ENCODE measurements at places on chromosomes 1 and 21. TPM values are rescaled to one million over a fixed set of nuclear protein-coding genes. Genes with fewer than 3 reads are reported as not detected.

GRCh38 chr1:150015651-150016131, 5.2 kb upstream of the OTUD7B start:
- no peaks in the 10 kb centered on the region for H3K36me3 ChIP-seq
- no peak overlapping the region for H3K27ac ChIP-seq
- no peaks in the 10 kb centered on the region for H3K4me1 ChIP-seq

The CLDN8 gene
- not detected for total RNA-seq

DNA sequence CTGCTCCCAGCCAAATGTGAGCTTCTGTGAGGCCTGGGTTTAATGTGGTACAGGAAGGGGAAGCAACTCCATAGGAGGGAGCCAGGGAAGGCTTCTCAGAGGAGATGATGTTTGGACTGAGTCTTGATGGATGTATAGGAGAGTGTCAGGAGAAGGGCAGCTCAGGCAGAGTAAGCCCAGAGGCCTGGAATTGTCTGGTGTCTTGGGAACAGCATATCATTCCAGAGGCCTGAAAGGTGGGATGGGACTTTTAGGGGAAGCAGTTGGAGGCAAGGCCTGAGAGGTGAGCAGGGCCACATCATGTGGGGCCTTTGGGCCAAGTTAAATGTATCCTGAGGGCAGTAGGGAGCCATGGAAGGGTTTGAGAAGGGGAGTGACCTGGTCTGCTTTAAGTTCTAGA, 148.6 kb upstream of the WNT4 start:
- H3K4me1 ChIP-seq, result no peaks in the 10 kb centered on the region
- H3K4me3 ChIP-seq, result no peak overlapping the region

The LRRC53 gene
- not detected for total RNA-seq

The HPDL gene
- total RNA-seq, result 10.6 TPM

- no peaks in the 10 kb centered on the region for H3K27me3 ChIP-seq
- no peak overlapping the region for H3K27ac ChIP-seq
- DNase-seq, result no peak
- peaks cover 17% of the 10 kb centered on the region for H3K36me3 ChIP-seq
- no peak overlapping the region for H3K4me3 ChIP-seq
Measured at GRCh38 chr1:113998361-113998760, 19.1 kb downstream of the OLFML3 start.

The ZMPSTE24 gene
- 47.6 TPM for total RNA-seq

The GLIS1 gene
- total RNA-seq, result 0.11 TPM

DNA sequence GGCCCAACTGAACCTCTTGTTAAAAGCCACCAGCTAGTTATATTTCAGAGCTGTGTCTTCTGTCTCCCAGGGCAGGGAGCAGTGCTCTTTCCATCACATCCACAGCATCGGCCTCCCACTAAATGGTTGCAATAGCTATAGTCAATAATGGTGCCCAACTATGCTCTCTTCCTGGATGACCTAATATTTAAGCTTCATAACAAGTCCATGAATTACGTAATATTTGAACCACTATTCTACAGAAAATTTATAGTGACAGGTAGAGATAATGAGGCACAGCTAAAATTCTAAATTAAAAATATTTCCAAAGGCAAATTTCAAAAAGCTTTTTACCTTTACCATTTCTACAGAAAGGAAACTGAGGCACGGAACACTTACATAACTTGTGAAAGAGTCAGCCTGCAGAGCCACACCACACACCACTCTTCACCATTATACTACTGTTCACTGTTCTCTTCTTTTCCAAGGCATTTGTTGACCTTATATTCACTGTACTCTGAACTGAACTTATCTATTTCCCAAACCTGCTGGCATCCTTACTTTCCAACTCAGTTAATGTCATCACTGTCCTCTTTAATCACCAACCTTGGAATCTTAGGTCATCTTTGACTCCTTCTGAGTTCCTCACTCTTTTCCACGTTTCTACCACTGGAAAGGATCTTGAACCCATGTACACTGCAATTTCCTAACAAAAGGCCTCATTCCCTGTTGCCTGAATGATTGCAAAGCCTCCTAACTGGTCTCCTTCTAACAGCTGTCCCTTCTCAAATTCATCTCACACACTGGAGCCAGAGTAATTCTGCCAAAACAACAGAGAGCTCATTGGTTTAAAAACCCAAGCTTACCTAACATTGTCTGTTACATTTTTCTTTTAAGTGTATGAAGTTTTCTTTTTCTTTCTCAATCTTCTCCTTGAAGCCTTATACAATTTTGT, 85.5 kb downstream of the DDAH1 start:
- no peak overlapping the region for H3K4me3 ChIP-seq
- peaks cover 20% of the 10 kb centered on the region for H3K36me3 ChIP-seq
- H3K27ac ChIP-seq, result no peak overlapping the region
- DNase-seq, result no peak
- no peaks in the 10 kb centered on the region for H3K27me3 ChIP-seq

DNA sequence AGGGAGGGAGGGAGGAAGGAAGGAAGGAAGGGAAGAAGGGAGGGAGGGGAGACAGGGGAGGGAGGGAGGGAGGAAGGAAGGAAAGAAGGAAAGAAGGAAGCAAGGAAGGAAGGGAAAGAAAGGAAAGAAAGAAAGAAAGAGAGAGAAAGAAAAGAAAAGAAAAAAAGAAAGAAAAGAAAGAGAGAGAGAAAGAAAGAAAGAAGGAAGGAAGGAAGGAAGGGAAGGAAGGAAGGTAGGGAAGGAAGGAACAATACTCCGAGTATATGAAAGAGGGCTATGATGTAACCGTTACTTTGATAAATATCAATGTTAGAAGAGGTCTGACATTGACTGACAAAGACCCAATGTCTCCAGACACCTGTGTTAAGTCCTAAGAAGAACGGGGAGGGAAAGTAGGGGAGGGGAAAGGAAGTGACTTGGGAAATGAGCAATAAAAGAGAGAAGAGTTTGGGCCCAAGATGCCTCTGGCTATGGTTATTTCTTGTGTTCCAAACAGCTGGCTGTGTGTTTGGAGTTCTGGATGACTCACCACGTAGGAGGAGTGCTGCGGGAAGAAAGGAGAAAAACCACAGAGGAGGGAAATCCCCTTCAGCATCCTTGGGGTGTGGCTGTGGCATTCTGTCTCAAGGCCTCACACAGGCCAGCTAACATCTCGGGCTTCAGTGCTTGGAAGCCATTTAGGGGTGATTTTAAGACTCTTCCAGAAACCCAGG, 37.0 kb upstream of the RXRG start:
- DNase-seq, result no peak
- H3K27me3 ChIP-seq, result no peaks in the 10 kb centered on the region
- H3K27ac ChIP-seq, result no peak overlapping the region
- H3K36me3 ChIP-seq, result no peaks in the 10 kb centered on the region

DNA sequence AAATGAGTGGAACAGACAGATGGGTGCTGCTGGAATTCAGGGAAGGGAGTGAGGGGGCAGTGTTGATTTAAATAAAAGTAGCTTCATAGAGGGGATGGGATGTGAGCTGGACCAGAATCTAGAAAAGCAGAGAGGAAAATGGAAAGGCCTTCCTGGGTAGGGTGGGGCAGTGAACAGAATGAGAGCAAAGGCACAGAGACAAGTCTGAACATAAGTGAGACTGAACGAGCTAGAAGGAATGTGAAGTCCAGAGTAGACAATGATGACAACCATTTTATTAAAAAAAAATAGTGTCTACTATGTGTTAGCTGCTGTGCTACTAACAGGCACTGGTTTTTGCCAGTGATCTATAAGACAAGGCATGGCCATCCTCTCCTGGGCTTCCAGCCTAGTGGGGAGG, 36.0 kb downstream of the ELK4 start:
- H3K4me3 ChIP-seq, result no peak overlapping the region
- H3K27ac ChIP-seq, result no peak overlapping the region
- H3K36me3 ChIP-seq, result peaks cover 16% of the 10 kb centered on the region
- H3K27me3 ChIP-seq, result no peaks in the 10 kb centered on the region
- H3K4me1 ChIP-seq, result no peaks in the 10 kb centered on the region

The SUMO3 gene
- total RNA-seq, result 85.7 TPM

The ASPM gene
- total RNA-seq, result 32.4 TPM

DNA sequence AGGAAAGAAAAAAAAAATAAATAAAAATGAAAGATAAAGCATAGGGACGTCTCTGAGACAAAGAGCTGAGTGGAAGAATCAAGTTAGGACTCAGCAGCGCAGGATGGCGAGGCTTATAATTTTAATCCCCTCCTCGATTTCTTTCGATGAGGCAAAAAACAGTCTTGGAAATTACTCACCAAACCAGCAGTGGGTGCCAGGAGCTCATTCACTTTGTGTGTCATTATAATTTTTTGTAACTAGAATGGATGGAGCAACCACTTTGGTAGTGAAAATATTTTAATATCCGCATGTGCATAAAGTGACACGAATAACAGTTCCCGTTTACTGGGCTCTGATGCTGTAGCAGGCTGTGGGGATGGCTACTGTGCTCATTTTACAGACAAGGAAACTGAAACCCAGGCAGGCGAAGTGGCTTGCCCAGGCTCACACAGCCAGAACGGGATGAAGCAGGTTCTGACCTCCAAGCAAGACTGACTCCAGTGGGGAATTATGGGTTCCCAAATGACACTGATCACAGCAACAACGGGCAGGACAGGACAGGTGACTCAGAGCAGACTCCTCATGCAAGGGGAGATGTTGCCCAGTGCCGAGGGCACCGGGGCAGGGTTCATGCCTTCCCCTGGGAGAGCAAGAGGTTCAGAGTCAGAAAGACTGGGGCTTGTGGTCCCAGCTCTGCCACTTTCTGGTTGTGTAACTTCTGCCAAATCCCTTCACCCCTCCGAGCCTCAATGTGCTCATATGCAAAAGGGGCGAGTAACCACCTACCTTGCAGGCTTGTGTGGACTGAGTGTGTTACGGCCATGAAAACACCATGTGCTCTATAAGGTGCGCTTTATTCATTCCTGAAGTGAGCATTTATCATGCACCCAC, 63.6 kb downstream of the RUNX3 start:
- no peaks in the 10 kb centered on the region for H3K27me3 ChIP-seq
- DNase-seq, result no peak
- H3K4me3 ChIP-seq, result no peak overlapping the region
- no peaks in the 10 kb centered on the region for H3K4me1 ChIP-seq

The GREM2 gene
- total RNA-seq, result not detected

GRCh38 chr1:116990612-116991151, 10.9 kb upstream of the CD101 start:
- H3K36me3 ChIP-seq, result peaks cover 25% of the 10 kb centered on the region
- no peak overlapping the region for H3K4me3 ChIP-seq
- H3K4me1 ChIP-seq, result no peaks in the 10 kb centered on the region
- no peak for DNase-seq

The DARS2 gene
- 35.5 TPM for total RNA-seq

The OR2T2 gene
- total RNA-seq, result not detected

DNA sequence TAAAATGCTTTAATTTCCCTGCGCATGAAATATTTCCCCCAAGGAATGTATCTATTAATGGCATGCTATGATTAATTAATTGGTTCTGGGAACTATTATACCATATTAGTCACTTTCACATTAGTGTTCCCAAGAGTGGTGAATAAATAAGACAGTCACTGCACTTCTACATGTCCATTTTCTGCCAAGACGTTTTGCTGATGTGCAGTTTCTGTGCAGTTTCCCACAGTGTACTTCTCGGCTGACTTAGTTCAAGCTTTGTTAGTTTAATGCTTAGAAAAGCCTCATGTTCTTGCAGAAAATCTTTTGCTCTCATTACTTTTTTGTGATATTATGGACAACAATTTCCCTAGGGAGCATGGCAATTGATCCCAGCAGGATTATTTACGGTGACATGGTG, 1014.5 kb downstream of the BRINP3 start:
- H3K4me3 ChIP-seq, result no peak overlapping the region
- no peak for DNase-seq
- H3K27me3 ChIP-seq, result no peaks in the 10 kb centered on the region
- no peak overlapping the region for H3K27ac ChIP-seq
- no peaks in the 10 kb centered on the region for H3K36me3 ChIP-seq
- H3K4me1 ChIP-seq, result no peaks in the 10 kb centered on the region

- peak; percentile 42 for DNase-seq
- no peaks in the 10 kb centered on the region for H3K27me3 ChIP-seq
- H3K4me3 ChIP-seq, result peak overlapping the region; percentile 93
- no peaks in the 10 kb centered on the region for H3K36me3 ChIP-seq
- H3K4me1 ChIP-seq, result peaks cover 5% of the 10 kb centered on the region
Measured at GRCh38 chr1:155003227-155003765, 694 bp downstream of the ZBTB7B start.

The ANKRD35 gene
- total RNA-seq, result 0.18 TPM

- H3K27ac ChIP-seq, result no peak overlapping the region
- no peaks in the 10 kb centered on the region for H3K27me3 ChIP-seq
- DNase-seq, result no peak
- H3K36me3 ChIP-seq, result no peaks in the 10 kb centered on the region
Measured at GRCh38 chr1:190935925-190936324, 458.3 kb upstream of the BRINP3 start.

GRCh38 chr1:168360151-168361021, 79.7 kb downstream of the TBX19 start:
- H3K4me1 ChIP-seq, result no peaks in the 10 kb centered on the region
- H3K27ac ChIP-seq, result no peak overlapping the region
- H3K27me3 ChIP-seq, result no peaks in the 10 kb centered on the region
- H3K4me3 ChIP-seq, result no peak overlapping the region

The PLD5 gene
- 3.7 TPM for total RNA-seq

The ACTN2 gene
- total RNA-seq, result 2.3 TPM

GRCh38 chr1:234495231-234495990, 16.4 kb upstream of the TARBP1 start:
- no peaks in the 10 kb centered on the region for H3K27me3 ChIP-seq
- H3K4me1 ChIP-seq, result no peaks in the 10 kb centered on the region
- DNase-seq, result no peak
- no peaks in the 10 kb centered on the region for H3K36me3 ChIP-seq

GRCh38 chr1:27724961-27725373, 794 bp upstream of the FAM76A start:
- peak; percentile 85 for DNase-seq
- no peaks in the 10 kb centered on the region for H3K4me1 ChIP-seq
- H3K27me3 ChIP-seq, result no peaks in the 10 kb centered on the region
- H3K27ac ChIP-seq, result no peak overlapping the region
- peaks cover 10% of the 10 kb centered on the region for H3K36me3 ChIP-seq

The NFYC gene
- total RNA-seq, result 54.7 TPM

GRCh38 chr1:235093696-235094592, 34.7 kb downstream of the TOMM20 start:
- H3K27me3 ChIP-seq, result no peaks in the 10 kb centered on the region
- H3K27ac ChIP-seq, result no peak overlapping the region
- no peaks in the 10 kb centered on the region for H3K36me3 ChIP-seq
- H3K4me3 ChIP-seq, result peak overlapping the region; percentile 52

Measured in H9 (cell line).